Omental fat pad (tissue), 4 donors: ENCODE measurements at places on chromosomes 7 and 10. TPM values are rescaled to one million over a fixed set of nuclear protein-coding genes. Genes with fewer than 3 reads are reported as not detected.

DNA sequence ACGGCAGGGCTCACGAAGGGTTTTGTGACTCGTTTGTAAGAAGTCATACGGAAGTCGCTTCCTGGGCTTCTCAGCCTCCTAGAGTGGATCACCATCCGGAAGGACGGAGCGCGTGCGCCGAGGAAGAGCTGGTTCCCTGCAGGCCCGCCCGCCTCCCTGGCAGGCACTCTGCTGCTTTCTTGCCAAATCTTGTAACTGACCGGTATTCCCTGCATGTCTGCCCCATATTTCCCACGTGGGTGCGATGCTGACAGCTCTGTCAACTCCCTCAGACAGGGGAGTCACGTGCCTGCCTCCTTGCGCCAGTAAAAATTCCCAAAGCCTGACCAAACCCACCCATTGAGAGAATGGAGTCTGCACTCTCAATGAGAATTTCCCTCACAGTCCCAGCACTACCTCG is 12.7 kb downstream of the SHH start:
- DNase-seq = no peak

- no peak for DNase-seq
These were observed 2.1 kb downstream of the ADD3 start for GRCh38 chr10:110009736-110010475.

- no peak for DNase-seq
These were observed 11.7 kb downstream of the CREB5 start for GRCh38 chr7:28423918-28424514.

DNA sequence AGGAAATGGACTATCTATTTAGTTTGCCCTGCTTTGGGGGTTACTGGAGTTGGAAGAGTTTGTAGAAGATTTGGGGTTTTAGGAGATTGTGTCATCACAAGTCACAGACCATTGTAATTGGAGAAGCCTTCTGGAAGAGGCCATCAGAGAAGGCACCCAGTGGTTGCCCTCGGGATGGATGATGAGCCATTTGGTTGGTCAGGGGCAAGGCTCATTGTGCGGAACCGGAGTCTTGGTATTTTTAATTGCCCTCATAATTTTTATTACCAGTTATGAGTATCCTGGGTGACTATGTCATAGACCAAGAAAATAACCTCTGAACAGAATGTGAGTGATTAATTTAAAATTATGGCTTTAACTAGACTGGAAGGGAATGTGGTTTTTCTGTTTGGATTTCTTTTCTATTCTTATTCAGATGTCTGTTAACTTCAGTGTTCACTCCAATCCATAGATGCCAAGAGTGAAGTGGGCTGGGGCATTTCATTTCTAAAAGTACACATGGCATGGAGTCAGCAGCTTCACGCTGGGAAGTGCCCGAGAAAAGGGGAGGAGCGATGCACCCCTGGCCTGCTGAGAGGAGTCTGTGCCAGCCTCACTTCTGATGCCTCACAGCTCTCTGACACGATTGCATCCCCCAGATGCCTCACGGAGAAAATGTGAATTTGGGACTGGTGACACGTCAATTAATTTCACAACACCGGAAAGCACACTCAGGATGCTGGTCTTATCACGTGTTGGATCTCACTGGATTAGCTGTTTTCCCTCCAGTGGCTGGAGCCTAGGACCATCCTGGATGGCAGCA is 225.6 kb upstream of the IGFBP3 start:
- DNase-seq = no peak

DNA sequence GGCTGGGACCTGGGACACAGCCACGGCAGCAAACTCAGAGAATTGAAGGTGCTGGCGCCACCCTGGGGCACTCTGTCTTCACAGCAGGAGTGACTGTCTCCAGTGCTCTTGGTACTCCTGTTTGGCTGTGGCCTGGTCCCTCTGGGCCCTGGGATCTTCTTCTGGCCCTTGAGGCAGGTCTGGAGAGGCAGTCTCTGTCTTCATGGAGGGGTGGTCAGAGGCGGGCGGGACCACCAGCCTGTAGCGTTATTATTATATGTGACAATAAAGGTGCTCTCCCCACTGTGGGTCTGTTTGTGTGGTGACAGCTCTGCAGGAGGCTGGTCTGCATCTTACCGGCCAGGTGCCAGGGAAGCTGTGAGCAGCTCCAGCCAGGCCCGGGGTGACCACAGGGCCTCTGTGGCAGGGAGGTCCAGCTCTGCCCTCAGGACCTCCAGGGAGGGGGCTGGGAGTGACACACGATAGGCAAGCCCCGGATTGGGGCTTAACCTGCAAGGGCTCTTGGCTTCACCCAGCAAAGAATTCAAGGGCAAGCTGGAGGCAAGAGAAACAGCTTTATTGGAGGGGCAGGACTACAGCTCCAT is 70.3 kb downstream of the MYL10 start:
- no peak for DNase-seq

- no peak for DNase-seq
These were observed 39.0 kb downstream of the POR start for GRCh38 chr7:75953931-75954330.

DNA sequence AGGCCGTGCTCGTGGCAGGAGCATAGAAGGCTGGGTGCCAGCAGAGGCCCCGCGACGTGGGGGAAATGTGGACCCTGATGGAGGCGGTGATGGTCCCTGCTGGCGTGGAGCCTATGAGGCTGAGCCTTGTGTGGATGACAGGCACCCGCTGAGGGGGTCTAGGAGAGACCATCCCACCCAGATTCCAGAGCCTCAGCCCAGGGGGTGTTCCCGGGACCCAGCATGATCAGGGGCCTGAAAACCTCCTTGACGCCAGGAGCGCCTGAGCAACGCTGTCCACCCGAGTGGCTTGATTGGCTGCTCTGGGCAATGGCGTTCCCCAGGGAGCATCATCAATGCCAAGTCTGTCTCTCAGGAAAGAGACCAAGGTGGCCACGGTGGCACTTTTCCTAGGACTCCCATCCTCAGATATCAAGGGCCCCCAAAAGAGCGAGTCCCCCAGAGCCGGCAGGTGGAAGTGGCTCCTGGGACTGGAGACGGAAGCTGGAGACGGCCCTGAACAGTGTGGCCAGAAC is 61.1 kb downstream of the PWWP2B start:
- no peak for DNase-seq

GRCh38 chr10:6270951-6271350 is 68.2 kb downstream of the PFKFB3 start:
- DNase-seq = no peak

Gene UPK3B
- 636 TPM for total RNA-seq

Gene CDNF
- 1.6 TPM for total RNA-seq

Gene MALRD1
- 1.1 TPM for total RNA-seq

Gene EBLN1
- not detected for total RNA-seq

Gene STRA8
- total RNA-seq = not detected

Gene EN2
- total RNA-seq = 0.09 TPM

Gene LRRC18
- not detected for total RNA-seq

Gene SYNPO2L
- not detected for total RNA-seq
